Activated effector memory CD4-positive, alpha-beta T cell treated with Interleukin-2 at 50 U/mL for 16 hours (primary cell): ENCODE measurements at places on chromosomes 4 and X.

DNA sequence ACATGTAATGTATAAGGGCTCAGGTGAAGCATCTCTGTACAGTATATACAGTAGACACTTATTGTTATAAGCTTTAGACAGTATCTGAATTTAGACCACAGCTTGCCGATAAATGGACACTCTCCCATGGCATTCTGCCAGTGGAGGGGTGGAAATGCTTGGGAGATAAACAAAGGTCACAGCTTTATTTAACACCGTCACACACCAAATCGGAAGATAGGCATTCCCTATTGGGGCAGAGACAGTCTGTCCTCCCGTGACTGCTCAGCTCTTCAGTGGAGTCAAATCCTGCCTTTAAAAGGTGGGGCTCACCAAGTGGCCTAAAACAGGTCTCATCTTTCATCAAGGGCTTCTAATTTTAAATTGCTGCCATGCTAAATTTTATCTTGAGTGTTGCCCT lies 178.8 kb downstream of the CAMK2D start:
- no peak for DNase-seq

DNA sequence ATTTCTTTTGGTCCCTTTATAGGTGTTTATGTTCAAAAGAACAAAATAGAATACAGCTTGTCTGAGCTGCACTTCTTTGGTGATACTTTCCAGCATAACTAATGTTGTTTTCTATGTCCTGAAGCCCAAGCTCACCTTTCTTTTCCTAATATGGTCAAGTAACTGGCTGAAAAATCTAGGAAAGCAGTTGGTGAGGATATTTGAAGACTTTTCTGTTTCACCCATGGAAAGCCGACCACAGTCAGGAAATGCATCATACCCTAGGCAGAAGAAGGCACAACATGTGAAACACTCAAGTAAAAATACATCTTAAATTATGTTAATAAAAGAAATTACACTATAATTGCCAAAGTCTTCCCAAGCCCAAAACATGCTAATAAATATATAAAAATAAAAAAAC lies 337.0 kb downstream of the PDGFC start:
- no peak for DNase-seq

DNA sequence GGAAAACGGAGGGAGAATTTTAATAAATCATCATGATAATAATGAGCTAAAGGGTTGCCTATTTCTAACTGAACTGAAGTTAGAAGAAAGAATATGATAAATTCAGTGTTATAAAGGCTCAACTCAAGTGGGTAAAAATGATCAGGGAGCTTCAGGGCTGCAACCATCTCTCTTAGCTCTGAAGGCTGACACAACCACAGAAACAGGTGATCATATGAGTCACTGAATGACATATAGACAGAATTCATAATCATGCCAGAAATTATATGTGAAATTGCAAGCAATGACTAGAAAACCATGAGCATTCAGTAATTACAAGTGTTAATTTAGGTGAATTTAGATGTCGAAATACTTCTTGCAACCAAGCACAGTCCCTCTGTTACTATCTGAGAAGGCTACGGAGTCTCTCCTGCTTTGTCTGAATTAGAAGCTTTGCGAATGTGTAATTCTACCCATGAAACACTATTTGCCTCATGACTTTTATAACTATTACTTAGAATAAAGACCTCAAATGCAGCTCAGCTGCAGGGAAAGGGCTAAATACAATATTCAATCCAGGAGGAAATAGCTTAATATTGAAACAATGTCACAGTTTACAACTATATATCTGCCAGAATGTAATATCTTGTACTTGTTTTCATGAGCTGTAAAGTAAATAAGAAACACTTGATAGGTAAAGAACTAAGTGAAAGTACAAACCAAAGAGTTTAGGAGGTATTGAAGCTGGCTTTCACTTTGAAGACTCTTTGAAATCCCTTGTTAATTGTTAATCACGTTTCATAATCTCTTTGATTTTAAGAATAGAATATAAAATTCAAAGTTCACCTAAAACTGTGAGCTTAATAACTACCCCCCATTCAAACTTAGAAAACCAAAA lies 1972.6 kb downstream of the ARAP2 start:
- no peak for DNase-seq

GRCh38 chrX:129823522-129823921 lies 20.2 kb downstream of the ZDHHC9 start:
- DNase-seq, result no peak

- no peak for DNase-seq
Observed at GRCh38 chr4:8021796-8022195, 82.1 kb upstream of the AFAP1 start.

DNA sequence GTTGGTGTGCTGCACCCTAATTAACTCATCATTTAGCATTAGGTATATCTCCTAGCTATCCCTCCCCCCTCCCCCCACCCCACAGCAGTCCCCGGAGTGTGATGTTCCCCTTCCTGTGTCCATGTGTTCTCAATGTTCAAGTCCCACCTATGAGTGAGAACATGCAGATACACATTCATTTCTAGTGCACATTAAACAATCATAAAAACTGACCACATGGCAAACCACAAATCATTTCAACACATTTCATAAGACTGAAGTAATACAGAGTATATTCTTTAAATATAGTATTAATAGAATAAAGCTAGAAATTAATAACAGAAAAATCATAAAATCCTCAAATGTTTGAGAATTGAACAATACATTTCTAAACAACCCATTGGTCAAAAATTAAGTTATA lies 34.1 kb downstream of the PRKG2 start:
- DNase-seq, result no peak

DNA sequence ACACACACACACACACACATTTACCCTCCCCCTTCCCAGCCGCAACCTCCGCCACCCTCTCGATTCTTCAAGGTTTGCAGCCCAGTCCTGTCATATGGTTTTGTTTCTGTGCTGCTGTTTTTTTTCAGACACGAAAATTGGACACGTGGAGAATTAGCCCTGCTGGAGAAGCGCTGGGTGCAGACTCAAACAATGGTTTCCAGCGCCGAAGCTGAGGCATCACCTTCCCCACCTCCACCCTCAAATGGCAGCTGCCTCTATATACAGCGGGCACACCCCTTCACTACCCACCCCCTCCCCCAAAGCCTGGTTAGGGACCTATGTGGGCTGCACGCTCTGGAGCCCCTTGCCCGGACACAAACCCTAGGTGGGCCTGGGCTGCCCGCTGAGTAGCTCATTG lies 87.9 kb downstream of the BCOR start:
- DNase-seq, result no peak

DNA sequence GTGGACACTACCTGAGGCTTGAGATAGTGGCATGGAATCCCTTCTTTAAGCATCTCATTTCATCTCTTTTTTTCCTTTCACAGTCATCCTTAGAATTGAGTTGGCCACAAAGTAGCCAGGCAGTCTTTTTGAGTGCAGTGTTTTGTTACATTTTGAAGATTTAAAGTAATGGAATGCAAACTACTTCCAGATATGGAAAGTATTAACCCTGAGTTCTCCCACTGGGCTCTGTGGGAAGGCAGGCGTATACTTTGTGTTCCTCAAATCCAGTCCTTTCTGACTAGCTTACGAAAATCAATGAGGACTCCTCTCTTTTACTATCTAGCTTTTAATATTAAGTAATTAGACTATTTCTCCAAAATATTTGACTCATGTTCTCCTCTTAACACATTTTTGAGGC lies 29.9 kb downstream of the PCDH10 start:
- DNase-seq, result no peak

DNA sequence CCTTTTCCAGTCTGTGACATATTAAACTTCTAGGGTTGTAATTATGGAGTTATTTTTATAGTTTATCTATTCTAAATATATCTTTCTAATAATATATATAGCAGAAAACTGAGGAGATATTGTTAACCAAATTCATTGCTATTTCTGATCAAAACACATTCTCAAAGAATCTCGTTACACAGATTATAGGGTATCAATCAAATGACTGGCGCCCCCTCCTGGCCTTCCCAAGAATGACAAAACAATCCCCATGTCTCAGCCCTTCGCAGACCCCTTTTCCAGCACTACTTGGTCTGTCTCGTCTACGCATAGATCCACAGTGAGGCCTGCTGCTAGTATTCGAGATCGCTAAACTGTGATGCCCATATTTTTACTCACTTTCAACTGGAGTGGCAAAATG lies 209.3 kb downstream of the GPC3 start:
- no peak for DNase-seq

DNA sequence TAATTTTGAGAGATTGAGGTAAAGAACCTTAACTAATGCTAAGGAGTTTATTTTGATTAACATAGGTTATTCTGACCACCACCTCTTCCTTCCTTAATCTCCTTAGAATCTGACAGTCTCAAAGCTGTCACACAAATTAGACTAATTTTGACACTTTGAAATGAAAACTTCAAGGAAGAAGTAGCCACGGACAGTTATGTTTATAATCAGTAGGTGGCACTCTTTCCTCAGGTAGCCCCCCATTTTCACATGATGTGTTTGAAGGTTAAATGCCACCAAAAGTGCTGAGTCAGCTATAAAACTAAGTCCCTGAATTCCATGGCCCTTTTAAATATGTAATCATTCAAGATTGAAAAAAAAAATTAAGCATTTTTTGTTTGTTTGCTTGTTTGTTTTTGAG lies 22.4 kb downstream of the TMEM33 start:
- DNase-seq, result no peak

DNA sequence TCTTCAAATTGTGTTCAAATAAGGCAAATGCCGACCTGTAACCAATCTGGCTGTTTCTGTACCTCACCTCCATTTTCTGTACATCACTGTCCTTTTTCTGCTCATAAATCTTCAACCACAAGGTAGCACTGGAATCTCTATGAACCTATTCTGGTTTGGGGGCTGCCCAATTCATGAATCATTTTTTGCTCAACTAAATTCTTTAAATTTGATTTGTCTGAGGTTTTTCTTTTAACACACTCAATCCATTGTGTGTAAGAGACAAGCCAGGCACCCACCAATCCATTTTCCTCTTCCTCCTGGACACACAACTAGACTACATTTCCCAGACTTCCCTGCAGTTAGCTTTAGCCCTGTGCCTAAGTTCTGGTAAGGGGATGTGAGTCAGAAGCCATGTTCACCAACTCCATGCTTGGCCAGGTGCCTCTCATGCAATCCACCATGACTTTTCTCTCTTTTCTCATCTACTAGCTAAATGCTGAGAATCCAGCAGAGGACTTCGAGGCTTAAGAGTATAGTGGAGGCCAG lies 193.2 kb upstream of the KLF3 start:
- no peak for DNase-seq

GRCh38 chrX:12693754-12694153 lies 97.5 kb upstream of the PRPS2 start:
- no peak for DNase-seq

GRCh38 chr4:152209772-152210493 lies 326.0 kb downstream of the FBXW7 start:
- DNase-seq, result no peak

GRCh38 chrX:107323786-107324492 lies 117.5 kb downstream of the DNAAF6 start:
- no peak for DNase-seq

- no peak for DNase-seq
Observed at GRCh38 chr4:72546456-72546855, 22.6 kb downstream of the ADAMTS3 start.

- DNase-seq, result no peak
Observed at GRCh38 chr4:138835832-138836533, 179.6 kb upstream of the NOCT start.

DNA sequence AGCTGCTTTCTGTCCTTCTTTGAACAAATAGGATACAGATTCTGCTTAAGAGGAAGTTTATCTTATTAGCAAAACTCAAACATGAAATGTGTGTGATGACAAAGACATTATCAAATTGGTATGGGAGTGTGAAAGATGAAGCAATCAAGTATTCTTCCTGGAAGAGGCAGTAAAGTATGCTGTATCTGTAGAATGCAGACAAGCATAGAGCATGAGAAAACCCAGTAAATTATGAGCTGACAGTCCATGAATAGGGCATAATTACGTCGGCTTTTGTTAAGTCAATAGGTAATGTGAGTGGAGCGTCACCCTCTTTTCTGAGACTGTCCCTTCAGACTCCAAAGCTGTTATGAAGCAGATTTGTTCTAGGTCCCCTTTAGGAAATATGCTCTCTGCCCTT lies 458.6 kb upstream of the NWD2 start:
- DNase-seq, result no peak

GRCh38 chrX:135544338-135544948 lies 24.0 kb downstream of the INTS6L start:
- no peak for DNase-seq

DNA sequence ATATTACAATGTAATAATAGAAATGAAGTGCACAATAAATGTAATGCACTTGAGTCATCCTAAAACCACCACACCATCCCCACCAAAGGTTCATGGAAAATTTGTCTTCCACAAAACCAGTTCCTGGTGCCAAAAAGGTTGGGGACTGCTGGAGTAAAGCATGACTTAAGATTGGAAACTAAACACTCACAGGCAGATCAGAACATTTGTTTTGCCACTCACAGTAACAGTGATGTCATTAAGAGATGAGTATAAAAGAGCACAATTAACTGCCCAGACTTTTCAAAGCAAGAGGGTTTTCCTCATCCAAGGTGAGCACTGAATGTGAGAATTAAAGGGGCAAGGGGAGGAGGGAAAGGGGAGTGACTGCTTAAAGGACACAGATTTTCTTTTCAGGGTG lies 35.6 kb downstream of the MAP7D3 start:
- no peak for DNase-seq

DNA sequence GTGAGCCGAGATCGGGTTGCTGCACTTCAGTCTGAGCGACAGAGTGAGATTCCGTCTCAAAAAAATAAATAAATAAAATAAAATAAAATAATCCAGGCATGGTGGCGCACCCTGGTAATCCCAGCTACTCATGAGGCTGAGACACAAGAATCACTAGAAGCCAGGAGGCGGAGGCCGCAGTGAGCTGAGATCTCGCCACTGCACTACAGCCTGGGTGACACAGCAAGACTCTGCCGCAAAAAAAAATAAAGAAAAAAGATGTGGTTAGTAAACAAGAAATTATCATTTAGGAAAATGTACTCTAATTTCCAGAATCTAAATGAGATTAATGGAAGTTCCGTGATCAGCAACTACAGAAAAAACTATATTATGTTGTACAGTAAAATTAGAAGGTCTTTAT lies 14.5 kb upstream of the LRBA start:
- no peak for DNase-seq

GRCh38 chr4:141011901-141012315 lies 121.4 kb downstream of the RNF150 start:
- no peak for DNase-seq

- no peak for DNase-seq
Observed at GRCh38 chr4:188452097-188452496, 312.9 kb downstream of the TRIML1 start.

DNA sequence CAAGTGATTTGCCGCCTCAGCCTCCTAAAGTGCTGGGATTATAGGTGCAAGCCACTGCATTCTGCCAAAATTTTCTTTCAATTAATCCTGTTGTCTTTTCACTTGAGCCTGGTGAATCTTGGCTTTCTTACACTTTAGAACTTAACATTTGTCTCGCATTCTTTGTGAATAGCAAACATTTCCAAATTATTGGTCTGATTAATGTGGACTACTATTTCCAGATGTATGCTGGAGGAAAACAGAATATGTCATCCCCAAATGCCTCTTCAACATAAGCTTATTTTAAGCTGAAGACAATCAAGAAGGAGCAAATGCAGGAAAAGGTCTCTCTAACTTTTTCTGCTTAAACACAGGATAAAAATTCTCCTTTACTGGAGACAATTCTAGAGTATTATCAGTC lies 233.4 kb downstream of the PPP4R3C start:
- no peak for DNase-seq
